ENCODE measurements at places on chromosomes 11 and 22.

- no peak for DNase-seq
Observed at GRCh38 chr11:76155500-76156227, 50.6 kb downstream of the WNT11 start.

DNA sequence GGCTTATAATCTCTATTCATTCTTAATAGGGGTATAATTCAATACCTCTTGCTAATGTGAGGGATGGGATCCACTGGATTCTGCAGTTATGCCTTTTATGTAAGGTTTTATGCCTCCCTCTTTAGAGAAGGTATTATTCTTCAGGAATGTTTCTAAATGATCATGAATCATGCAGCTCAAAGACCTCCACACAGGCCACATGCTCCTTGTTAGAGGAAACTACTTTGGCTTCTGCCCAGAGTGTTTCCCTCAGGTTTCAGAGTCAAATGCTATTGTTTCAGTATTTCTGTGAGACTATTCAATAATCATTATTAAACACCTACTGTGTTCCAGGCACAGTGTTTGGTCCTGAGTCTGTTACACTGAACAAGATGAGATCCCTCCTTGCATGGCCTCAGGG is 115.9 kb downstream of the RAB38 start:
- peak; percentile 70 for DNase-seq

- no peak for DNase-seq
Observed at GRCh38 chr11:76256448-76256847, 50.1 kb upstream of the WNT11 start.

DNA sequence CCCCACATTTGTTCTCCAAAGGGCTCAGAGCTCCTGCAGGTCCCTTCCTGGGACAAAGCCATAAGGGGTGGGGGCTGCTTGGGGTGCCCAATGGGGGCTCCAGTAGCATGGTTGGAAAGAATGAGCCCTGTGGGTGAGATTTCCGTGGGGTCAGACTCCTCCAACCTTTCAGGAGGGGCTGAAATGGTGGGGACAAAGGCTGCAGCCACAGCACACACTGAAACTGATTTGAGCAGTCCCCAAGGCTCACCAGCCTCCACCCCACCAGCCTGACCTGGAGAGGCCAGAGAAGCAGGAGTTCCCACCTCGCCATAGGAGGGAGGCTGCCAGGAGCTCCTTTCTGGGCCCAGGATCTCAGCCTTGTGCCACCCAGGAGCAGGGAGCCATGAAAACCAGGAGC is 69.2 kb downstream of the MN1 start:
- DNase-seq = no peak

DNA sequence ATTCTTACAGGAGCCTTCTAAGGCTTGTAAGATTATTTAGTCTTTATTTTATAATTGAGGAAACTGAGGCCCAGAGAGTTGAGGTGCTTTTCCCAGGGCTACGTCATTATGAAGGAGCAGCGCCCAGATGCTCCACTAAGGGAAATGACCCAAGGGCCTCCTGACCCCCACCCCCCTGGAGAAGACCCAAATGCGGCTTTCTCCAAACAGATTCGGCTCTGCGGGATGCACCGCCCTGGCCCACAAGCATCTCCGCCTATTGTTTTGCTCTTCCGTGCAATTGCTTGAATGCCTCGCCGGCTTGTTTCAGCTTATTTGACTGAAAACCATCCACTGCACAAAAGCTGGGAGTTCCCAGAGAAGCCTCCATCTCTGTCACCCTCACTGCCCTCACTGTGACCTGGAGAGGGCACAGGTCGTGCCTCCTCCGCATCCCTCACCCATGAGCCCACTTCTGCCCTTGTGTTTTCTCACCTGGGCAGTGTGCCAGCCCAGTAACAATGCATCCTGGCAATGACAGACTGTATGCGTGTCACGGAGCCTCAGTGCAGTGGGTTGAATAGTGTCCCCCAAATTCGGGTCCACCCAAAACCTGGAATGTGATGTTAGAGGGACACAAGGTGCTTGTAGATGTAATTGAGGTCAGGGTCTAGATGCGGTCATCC is 790.2 kb downstream of the TBC1D22A start:
- no peak for DNase-seq

DNA sequence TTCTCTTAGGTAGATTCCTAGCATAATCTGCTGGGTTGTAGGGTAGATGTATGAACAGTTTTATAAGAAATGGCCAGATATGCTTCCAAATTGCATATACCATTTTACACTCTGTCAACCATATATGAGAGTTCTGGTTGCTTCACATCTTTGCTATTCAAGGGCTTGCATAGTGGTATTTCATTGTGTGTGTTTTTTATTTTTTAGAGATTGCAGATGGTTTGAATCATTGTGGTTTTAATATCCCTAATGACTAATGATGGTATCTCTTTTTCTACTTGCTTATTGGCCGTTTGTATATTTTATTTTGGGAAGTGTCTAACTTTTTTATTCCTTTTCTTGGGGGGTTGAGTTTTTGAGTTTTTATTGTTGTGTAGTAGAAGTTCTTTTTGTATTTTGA is 26.9 kb downstream of the RNF214 start:
- peak; percentile 84 for DNase-seq

DNA sequence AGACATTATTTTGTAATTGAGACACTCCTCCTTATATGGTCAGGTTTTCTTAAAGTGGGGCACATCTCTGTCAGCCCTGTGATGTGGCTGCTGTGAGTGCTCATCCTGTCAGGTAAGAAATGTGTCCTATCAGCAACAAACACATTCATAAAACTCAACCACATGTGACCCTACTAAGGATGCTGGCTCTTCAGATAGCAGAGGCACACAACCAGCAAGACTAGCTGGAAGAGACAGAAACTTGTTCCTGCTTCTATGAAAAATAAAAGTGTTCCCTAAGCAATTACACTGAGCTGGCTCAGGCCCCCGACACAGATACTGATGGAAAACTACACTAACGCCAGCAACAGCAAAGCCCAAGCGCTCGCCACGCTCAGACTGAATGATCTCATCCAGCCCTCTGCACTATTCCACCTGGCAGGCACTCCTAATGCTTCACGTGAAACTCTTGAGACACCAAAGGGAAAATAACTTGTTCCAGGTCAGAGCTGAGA is 49.8 kb upstream of the CYP2D6 start:
- DNase-seq = peak; percentile 36
